ENCODE measurements at places on chromosomes 16 and 17.

- DNase-seq = no peak
Observed at GRCh38 chr16:68987734-68988457, 117.6 kb upstream of the HAS3 start.

- DNase-seq = peak; percentile 44
Observed at GRCh38 chr16:54577651-54578128, 291.1 kb upstream of the IRX3 start.

DNA sequence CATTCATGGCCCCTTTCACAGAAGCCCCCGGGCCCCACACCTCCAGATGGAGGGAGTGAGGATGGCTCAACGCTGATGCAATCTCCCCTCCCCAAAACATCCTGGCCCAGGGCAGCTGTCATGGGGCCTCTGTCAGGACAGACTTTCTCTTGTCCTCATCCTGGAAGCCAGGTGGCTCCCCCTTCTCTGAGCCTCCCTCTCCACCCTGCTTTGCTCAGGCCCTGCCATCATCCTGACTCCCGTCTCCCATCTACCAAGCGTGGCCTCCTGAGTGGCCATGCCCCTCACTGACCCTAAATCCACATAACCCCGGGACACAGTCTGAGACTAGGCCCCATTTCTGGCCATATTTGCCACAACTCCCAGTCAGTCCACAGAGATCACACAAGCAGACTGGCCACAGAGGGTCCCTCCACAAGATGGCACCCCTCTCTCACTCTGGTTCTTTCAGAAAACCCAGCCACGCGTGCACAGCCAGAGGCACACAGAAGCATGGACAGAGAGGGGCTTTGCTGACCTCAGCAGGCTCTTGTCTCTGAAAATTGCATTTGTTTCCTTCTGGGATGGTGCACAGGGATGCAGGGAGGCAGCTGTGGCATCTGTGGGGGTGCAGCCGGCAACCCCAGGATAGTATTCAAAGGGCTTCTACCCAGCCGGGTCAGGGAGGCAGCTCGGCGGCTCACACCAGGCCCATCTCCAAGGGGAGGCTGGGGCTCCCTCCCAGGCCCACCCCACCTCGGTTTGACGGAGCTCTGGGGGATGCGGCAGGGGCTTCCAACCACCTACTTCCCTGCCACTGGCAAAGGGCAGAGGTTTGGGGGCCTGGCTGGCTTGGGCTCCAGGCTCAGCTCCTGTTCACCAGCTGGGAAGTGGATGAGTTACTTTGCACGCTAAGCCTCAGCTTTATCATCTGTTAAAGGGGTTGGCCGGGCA lies 16.9 kb downstream of the DOC2B start:
- DNase-seq = peak; percentile 96

DNA sequence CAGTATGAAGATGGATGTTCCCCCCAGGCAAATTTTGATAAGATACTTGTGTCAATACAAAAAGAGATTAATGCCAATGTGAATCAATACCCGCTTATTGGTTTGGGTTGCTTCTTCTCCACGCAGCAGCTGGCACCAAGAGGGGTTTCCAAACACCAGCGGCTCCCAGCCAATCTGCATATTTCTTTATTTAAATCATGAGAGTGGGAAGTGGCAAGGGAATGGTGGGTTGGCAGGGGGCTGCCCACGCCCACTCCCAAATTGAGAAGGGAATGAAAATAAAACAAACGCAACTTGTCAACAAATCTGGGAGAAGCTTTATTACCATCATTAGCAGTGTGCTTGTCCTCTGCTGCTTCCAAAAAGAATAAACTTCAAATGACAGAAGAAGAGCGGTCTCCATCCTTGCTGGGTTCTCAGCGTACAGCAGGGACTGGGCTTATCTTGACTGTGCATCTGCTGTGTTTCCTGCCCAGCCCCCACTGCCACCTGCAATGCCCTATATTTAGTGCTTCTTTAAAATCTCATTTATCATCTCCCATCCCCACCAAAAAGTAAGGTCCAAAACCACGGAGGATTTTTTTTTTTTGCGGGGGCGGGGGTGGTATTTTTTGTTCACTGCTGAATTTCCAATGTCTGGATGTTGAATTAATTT lies 34.9 kb upstream of the C16orf78 start:
- DNase-seq = no peak

DNA sequence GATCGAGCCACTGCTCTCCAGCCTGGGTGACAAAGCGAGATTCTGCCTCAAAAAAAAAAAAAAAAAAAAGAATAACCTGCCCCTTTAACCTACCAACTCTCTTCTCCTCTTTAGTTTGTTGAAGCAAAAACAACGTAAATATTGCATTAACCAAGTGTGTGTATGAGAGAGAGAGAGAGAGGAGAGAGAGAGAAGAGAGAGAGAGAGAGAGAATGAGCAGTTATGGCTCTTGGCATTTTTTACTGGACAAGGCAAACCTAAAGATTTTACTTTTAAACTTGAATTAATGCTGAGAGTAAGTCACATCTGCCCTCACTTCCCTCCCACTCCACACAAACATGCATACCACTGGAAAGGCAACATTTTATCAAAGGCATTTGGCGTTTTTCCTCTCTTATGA lies 3.0 kb upstream of the SLFN5 start:
- DNase-seq = no peak

DNA sequence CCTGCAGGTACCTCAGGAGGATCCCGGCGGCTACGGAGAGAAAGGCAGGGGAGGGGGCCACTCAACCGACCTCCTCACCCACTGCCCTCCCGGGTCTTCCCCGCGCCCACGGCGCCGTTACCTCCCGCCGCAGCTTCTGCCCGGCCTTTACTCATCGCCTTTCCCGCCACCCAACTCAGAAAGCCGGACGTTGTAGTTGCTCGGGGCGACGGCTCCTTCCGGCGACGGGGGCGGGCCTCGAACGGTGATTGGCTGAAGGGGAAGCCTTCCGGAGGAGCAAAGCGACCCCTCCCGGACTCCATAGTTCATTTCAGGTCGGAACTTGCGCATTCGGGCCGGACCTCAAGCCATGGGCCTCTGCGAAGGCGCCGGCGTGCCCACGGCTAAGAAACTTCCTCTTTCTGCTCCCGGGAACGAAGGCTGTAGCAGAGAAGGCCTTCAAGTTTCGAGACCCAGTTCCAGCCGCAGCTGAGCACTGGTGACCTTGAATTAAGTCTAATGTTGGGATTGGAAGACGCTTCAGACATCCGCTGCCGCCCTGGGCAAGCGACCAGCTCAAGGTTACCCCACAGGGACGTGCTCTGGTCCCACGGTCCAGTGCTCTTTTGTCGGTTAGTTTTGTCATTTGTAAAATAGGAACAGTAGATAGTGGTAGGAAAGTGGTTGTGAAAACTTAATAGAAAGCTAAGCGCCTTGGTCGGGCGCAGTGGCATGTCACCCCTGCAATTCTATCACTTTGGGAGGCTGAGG lies at the start of gene PSMC3IP:
PSMC3IP (minus strand) TSS at position 198 of the 750 bp plus-strand sequence; CDS start at position 155, 43 bp downstream.
- peak; percentile 97 for DNase-seq

DNA sequence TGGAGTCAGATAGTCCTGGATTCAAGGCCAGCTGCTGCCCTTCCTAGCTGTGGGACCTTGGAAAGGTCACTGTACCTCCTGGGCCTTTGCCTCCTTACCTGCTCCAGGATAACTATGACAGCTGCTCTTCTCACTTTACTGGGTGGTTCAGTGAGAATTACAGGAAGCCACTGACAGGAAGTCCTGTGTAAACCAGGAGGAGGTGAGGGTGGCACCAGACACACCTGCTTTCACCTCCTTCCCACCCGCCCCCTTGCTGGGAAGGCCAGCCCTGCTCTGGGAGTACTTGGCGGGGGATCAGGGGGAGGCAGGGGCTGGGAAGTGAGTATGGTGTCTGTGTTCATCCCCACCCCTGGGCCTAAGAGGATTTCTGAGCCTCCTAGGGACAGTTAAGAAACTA lies 42.6 kb downstream of the CPNE2 start:
- no peak for DNase-seq

GRCh38 chr17:38424297-38424972 lies 3.8 kb upstream of the ARHGAP23 start:
- no peak for DNase-seq

GRCh38 chr17:41339571-41340172 lies 11.0 kb downstream of the KRT33A start:
- DNase-seq = no peak

DNA sequence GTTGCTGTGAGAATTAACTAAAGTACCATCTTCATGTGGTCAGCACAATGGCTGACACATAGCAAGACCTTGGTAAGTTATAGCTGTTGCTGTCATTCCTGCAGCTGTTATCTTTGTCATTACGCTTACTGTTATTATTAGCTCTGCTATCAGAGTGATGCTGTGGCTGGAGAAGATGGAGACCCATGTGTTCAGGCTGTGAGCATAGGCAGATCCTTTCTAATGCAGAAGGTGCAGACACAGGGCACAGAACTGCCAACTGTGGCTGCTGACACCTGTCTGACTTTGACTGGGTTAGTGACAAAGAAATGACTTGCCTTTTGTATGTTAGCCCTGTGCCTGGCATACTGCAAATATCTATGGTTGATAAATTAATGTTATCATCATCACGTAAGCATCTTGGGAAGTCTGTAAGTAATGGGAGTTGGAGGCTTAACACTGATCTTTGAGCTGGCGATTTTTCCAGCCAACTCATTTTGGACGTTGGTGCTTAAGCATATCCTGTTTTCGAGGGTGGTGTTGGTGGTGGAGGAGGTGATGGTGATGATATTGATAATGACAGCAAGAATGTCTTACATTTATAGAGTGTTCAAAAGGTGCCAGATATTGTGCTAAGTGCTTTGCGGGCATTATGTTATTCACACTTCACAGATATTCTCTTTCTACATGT lies 695.3 kb downstream of the WWOX start:
- DNase-seq = no peak

DNA sequence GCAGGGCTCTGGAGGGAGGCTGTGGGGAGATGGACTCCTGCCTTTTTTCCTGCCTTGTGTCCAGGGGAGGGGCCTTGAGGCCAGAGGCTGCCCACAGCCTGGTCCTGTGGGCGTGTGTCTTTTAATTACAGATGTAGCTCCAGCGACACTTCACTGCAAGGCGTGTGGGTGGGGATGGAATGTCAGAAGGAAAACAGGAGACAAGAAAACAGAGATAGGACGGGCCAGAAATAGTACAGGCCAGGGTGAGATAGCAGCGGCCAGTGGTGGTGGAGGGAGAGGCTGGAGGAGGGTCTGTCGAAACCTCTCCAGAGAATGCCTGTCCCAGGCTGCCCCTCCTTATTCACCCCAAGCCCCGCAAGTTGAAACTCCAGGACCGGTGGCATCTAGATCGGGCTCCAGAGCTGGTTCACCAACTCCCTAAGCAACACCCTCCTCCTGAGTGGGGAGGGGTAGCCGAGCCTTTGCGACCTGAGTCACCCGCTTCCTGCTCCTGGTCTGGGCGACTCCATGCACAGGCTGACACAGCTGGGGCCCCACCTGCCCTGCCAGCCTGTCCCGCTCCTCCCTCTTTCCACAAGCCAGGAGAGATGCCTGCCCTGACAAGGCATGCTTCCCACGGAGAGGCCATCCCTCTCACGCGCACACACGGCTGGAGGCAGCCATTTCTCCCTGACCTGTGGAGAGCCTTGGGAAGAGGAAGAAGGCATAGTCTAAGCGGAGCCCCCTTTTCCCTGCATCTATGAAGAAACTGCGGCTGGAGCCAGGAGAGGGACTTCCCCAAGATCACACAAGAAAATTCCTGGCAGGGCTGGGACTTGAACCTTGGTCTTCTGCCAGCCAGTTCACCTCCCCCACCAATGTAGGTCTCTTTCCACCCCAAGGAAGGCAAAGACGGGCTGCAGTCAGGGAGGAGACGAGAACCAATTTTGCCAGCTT lies 6.6 kb upstream of the JUP start:
- DNase-seq = no peak

DNA sequence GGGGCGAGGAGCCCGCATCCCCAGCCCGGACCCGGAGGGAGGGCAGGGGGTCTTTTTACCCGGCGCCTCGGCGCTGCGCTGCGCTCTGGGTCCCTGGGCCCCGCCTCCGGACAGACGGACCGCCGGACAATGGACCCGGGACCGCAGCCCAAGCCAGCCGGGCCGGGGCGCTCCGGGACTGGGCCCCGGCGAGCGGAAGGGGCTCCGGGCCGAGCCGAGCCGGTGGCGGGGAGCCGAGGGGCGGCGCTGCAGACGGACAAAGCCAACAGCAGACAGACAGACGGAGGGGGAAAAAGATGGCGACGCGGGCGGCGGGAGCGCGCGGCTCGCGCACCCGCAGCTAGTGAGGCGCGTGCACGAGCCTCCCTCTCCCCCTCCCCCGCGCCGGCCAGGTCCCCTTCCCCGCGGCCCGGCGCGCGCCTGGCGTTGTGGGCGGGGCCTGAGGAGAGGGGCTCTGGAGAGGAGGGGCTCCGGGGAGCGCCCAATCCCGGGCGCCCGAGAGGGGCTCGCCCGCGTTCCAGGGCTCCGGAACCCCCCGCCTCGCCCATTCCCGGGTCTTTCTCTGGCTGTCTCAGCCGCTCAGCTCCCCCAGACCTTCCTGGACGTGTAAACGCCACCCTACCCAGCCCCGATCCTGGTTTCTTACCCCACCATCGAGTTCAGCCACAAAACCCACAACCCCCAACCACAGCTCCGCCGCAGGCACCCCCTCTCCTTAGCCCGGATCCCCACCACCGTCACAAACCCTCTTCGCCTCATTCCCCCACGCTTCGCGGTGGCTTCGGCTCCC lies at the start of gene ZNF821:
ZNF821 (minus strand) TSS at position 334 of the 790 bp plus-strand sequence. CDS start 4,236 bp downstream, outside the sequence.
- DNase-seq = peak; percentile 97

- no peak for DNase-seq
Observed at GRCh38 chr17:3643889-3644349, 7.4 kb downstream of the CTNS start.

GRCh38 chr16:74431516-74431915 lies 10.2 kb upstream of the CLEC18B start:
- DNase-seq = no peak

DNA sequence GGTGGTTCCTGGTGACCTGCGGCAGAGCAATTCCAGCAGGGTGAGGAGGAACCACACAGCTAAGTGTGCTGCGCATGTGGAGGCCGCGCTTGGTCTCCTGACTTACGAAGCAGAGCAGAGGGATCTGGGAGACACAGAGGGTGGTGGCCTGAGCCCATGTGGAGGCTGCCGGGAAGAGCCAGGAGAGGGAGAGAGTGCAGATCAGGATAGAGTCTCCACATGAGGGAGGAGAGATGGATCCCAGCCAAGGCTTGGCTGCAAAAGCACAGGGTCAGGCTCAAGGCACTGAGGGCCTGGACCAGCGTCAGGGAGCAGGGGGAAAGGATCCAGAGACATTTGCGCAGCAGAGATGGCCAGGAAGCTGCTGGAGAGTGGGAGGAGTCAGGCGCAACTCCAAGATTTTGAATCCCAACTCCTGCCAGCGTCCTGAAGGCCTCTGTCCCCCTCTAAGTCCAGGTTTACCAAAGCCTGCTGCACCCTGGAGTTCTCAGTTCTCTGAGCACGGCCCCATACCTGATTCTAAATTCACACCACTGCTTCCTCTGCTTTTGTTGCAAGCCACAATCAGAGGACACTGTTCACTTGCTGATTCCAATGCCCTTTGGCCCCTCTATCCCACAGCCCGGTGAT lies 11.3 kb upstream of the MLLT6 start:
- no peak for DNase-seq

- DNase-seq = no peak
Observed at GRCh38 chr17:6588165-6588564, 31.8 kb upstream of the PITPNM3 start.

Data from eye (tissue), 1 donor.